ENCODE measurements at places on chromosomes 16 and 17.

GRCh38 chr16:2817340-2818271 is 569 bp downstream of the PRSS21 start:
- H3K36me3 ChIP-seq = no peaks in the 10 kb centered on the region
- H3K4me3 ChIP-seq = no peak overlapping the region
- H3K27me3 ChIP-seq = peaks cover 5% of the 10 kb centered on the region
- DNase-seq = peak; percentile 68
- peaks cover 4% of the 10 kb centered on the region for H3K4me1 ChIP-seq
- H3K27ac ChIP-seq = no peak overlapping the region

DNA sequence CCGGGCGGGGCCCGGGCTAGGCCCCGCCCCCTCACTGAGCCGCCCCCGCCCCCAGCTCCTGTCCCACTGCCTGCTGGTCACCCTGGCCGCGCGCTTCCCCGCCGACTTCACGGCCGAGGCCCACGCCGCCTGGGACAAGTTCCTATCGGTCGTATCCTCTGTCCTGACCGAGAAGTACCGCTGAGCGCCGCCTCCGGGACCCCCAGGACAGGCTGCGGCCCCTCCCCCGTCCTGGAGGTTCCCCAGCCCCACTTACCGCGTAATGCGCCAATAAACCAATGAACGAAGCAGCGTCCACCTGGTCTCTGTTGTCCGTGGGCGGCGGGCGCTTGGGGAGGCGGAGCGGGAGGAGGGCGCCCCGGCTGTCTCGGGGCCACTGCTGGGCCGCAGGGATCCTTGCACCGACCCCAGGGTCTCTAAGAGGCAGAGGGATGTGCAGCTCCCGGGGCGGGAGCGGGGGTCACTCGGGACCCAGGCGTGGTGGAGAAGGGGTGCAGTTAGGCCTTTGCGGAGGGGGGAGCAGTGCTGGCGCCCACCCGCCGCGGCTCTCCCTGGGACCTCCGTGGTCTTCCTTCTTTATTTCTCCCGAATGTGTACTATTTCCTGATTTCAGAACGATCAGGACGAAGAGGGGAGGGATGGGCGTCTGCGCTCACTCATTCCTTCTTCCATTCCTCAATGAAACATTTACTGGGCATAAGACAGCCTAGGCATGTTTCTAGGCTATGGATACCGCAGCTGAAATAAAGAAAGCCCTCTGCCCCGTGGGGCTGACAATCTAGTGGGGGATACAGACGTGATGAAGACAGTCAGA is 2.0 kb downstream of the HBZ start:
- DNase-seq = no peak
- H3K36me3 ChIP-seq = peaks cover 4% of the 10 kb centered on the region
- peak overlapping the region; percentile 88 for H3K4me3 ChIP-seq
- H3K4me1 ChIP-seq = peaks cover 7% of the 10 kb centered on the region
- no peak overlapping the region for H3K27ac ChIP-seq
- H3K27me3 ChIP-seq = peaks cover 67% of the 10 kb centered on the region

DNA sequence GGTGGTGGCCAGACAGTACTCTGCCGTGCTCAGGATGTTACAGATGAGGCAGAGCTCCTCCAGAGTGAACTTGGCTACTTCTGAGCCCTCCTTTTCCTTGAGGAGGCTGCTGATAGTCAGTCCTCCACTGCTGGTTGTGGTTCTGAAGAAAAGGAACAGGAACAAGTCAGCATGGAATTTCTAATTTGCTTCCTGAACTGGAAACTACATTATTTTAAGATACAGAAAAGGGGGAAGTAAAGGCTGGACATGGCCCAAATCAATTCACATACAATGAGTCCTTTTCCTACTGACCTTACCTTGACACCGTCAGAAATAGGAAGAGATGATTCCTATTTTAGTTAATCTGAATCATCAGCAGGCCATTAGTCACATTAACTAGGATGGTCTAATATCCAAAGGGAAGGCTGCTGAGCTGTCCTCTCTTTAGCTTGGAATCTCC is 154.2 kb downstream of the VPS53 start:
- H3K27me3 ChIP-seq = no peaks in the 10 kb centered on the region
- no peak for DNase-seq
- peaks cover 25% of the 10 kb centered on the region for H3K36me3 ChIP-seq
- H3K4me1 ChIP-seq = peaks cover 5% of the 10 kb centered on the region
- no peak overlapping the region for H3K4me3 ChIP-seq
- H3K27ac ChIP-seq = no peak overlapping the region

- peaks cover 31% of the 10 kb centered on the region for H3K4me1 ChIP-seq
- no peak for DNase-seq
- no peaks in the 10 kb centered on the region for H3K36me3 ChIP-seq
- H3K27ac ChIP-seq = no peak overlapping the region
- H3K4me3 ChIP-seq = no peak overlapping the region
Measured at GRCh38 chr16:86381491-86381890, 128.8 kb upstream of the FOXF1 start.

DNA sequence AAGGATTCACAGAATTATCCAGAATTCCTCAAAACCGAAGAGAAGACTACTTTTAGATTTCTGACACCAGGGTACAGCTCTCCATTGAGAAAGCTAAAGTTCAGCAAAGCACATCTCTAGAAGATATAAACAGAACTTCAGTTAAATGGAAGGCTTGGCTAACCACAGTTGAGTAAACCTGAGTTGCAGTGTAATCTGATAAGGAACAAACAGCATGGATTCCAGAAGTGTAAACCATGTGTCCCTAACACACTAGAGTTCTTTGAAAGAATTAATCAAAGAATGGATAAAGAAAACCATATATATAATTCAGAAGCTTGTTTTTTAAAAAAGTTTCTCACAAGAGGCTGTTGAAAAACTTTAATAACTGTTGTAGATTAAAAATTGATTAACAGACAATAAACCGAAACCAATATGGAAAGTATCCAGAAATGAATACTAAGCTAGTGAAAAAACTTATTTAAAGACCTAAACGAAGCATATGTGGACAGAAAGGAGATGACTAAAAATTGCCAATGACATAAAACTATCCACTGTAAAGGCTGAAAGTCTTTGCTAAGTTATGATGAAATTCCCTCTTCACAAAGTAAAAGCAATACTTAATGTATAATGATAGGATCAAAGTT is 4.3 kb downstream of the RNF43 start:
- no peaks in the 10 kb centered on the region for H3K36me3 ChIP-seq
- H3K27me3 ChIP-seq = no peaks in the 10 kb centered on the region
- peak overlapping the region; percentile 89 for H3K4me3 ChIP-seq
- H3K4me1 ChIP-seq = peaks cover 16% of the 10 kb centered on the region
- H3K27ac ChIP-seq = no peak overlapping the region

Data from type B pancreatic cell (in vitro differentiated cells).